ENCODE measurements at places on chromosomes 4 and X.

DNA sequence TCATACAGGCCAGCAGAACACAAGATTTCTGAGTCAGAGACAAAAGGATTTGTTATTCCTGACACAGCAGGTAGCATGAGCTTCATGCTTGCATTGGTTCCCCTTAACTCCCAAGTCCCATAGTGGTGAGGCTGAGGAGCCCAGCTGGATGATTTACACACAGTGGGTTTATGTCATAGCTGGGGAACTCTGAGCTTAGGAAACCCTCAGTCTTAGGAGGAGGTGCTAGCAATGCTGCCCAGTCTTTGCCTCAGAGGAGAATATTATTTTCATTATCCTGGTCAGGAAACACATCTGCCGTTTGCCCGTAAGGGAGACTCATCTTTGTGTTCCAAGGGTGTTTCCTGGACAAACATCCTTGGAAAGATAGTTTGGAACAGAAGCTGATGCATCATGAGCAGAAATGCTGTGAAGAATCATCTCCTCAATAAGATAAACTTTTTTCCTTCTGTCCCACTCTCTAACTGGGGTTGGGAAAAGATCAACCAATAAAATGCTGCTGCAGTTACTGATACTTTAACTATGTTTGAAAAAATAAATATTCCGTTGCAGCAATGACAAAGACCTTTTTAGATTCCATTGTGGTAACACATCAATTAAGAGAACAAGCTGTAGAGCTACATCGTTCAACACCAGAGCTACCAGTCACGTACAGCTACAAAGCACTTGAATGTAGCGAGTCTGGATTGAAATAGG lies 146.8 kb downstream of the DCLK2 start:
- no peak for DNase-seq

DNA sequence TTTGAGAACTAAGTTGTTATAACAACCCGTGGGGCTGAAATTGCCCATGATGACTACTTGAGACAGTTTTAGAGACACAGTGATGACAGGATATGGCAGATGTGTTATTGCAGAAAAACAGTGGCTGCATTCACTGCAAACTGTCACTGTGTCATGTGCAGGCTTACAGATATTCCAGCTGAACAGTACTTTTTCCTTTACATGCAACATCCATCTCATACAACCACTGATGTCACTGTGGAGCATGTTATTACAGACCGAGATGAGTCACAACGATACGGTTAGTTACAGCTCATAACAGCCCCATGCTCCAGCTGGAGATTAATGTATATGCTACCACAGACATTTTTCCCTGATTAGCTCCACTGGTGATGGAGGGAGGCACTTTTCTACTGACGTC lies 207.4 kb downstream of the TMA16 start:
- DNase-seq, result peak; percentile 5

DNA sequence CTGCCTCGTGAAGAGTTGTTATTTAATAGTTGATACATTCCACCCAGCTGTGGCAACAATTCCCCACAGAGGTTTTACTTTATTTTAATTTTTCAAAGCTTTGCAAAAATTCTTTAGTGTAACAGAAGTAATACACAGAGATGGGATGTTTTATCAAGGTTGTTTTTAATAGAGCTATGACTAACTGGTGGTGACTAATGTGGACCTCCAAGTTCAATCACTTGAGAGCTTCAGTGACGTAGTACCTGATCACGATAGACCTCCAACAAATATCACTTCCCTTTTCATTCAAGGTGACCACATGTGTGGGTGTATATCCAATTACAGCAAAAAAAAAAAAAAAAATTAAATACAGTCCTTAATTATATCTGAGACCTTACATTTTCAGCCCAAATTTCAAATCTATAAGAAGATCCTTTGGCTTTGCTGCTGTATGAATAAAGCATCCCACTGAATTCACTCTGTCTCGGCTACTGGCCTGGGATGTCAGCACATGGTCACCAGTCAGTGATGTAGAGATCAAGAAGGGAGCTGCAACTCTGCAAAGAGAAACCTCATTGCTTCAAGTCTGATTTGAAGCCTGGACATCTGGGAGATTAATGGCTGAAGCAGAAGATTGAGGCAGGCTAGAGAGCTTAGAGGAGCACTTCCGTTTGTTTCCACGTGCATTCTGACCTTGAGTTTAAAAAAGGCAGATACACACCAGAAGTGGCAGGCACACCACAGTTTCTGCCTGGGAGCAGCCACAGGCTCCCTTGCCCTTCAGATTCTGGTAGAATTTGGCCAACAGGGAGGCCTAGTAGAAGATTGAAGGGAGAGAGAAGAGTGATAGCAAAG lies 345.9 kb upstream of the NOCT start:
- no peak for DNase-seq

- no peak for DNase-seq
These were observed 23.4 kb upstream of the PAQR3 start for GRCh38 chr4:78962597-78963115.

- no peak for DNase-seq
These were observed 14.8 kb downstream of the PRSS12 start for GRCh38 chr4:118337954-118338353.

Data from activated CD4-positive, alpha-beta T cell treated with anti-CD3 and anti-CD28 coated beads, Interleukin-2, Interleukin-6, amounts not matched to agents 100 ng/mL and 50 ng/mL, durations not matched to agents 16 hours and 8 hours (primary cell).